ENCODE measurements at places on chromosomes 6 and 20. TPM values are rescaled to one million over a fixed set of nuclear protein-coding genes. Genes with fewer than 3 reads are reported as not detected.

CABLES2 gene
- 9.8 TPM for total RNA-seq

PAK5 gene
- not detected for total RNA-seq

LTA gene
- 0.72 TPM for total RNA-seq

TNXB gene
- 1.8 TPM for total RNA-seq

RBM24 gene
- 23.0 TPM for total RNA-seq

- 0 out of 2 replicates have a peak, but pooled peaks cover 4% of the 10 kb centered on the region for H3K4me1 ChIP-seq
- no peak overlapping the region for H3K27ac ChIP-seq
- DNase-seq = no peak
- H3K4me3 ChIP-seq = no peak overlapping the region
- no peaks in the 10 kb centered on the region for H3K27me3 ChIP-seq
Measured at GRCh38 chr6:4464638-4465037, 311.6 kb upstream of the CDYL start.

GRCh38 chr6:108363889-108364313 lies 69.0 kb downstream of the AFG1L start:
- no peak for DNase-seq
- H3K4me1 ChIP-seq = no peaks in the 10 kb centered on the region
- no peaks in the 10 kb centered on the region for H3K36me3 ChIP-seq
- H3K27ac ChIP-seq = no peak overlapping the region

DNA sequence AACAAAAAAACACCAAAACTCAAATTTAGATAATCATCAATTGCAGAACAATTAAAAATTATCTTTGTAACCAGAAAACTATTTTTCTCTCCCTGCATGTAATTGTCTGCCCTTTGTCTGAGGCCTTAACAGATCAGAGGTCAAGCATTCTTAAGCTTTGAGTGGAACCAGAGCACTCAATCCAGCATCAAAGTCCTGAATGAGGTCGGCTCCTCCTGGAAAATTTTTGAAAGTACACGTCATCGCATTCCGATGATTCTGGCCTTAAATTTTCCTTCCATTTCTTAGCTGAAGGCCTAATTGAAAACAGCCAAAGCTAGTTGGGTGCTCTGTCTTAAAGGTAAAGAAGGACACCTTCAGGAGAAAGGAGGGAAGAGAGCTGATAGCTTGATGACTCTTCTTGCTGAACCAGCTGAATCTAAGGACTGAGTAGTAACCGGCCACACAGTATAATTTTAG lies 510.2 kb upstream of the SULF2 start:
- no peak overlapping the region for H3K4me3 ChIP-seq
- no peak overlapping the region for H3K27ac ChIP-seq
- DNase-seq = peak; percentile 61
- H3K27me3 ChIP-seq = peaks cover 4% of the 10 kb centered on the region

GRCh38 chr20:47810116-47810677 lies 24.9 kb upstream of the SULF2 start:
- H3K27ac ChIP-seq = no peak overlapping the region
- H3K36me3 ChIP-seq = no peaks in the 10 kb centered on the region
- H3K4me3 ChIP-seq = no peak overlapping the region
- peaks cover 19% of the 10 kb centered on the region for H3K27me3 ChIP-seq
- DNase-seq = no peak

- no peaks in the 10 kb centered on the region for H3K27me3 ChIP-seq
- no peak overlapping the region for H3K27ac ChIP-seq
- H3K4me1 ChIP-seq = no peaks in the 10 kb centered on the region
Measured at GRCh38 chr20:12528104-12528503, 480.7 kb upstream of the SPTLC3 start.

DNA sequence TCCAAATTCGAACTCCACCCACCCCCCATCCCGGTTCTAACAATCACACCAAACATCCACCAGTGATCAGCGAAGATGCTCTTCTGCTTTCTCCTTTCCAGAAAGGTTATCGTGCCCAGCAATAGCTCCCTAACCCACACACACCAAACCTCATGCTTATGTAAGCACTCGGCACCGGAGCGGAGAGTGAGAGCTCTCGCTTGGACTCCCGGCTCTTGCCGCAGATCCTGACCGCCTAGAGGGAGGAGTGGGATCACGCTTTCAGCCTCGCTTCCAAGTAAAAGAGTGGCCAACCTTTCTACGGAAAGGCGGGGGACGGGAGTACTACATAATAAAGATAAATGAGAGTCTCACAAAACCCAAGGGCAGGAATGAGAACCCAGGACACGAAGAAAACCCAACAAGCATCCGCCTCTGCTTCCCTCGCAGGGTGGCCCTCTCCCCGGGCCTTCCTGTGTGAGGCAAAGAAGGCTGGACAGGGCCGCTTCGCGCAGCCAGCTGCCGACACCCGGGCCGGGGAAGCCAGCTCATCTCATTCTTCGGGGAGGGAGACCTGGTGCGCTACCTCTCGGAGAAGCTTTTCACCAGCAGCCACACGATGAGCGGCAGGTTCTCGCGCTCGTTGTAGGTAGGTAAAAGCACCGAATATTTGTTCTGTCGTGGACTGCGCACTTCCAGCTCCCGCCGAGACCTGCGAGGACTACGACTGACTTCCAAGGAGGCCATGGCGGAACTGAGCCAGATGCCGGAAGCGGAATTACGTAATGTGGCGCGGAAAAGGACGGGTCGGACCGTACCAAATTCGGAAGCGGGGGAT lies at the start of gene DPM1:
Gene DPM1 (minus strand): TSS at position 735 of the 817 bp plus-strand sequence. CDS start 9 bp downstream, at position 726.
- DNase-seq = no peak
- peak within 1 kb of the TSS; percentile 92 for H3K4me3 ChIP-seq

DNA sequence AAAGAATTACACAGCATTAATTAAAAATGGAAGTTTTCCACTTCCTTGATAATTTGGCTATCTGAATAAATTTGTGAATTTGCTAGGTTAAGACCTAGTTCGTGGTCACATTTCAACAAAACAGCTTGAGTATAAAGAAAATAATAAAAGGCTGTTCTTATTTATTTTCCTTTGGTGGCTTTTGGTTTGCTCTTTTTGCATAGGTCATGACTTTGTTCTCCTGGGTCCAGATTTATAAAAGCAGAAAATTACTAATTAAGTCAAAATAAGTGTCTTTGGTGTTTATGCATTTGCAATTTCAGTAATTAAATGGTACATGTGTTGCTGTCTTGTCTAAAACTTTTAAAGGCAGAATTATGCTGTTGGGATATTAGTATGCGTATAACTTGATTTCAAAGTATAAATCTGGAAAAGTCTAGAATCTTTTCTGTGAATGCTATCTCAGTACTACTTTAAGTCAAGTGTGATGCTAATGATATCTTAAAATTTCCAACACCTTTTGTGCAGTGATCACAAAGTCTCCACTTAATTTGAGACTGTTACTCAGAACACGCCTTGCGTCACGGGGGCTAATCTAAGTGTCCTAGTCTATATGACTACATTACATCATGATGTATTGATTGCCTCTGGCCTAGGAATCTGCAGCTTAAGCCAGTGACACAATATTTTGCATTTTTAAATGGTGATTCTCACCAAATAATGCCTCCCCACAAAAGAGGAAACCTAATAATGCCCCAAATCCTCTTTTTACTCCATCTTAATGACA lies 41.0 kb downstream of the GNAS start:
- DNase-seq = no peak
- peak overlapping the region; percentile 68 for H3K4me3 ChIP-seq
- H3K36me3 ChIP-seq = peaks cover 2% of the 10 kb centered on the region
- H3K27ac ChIP-seq = peak overlapping the region; percentile 70
- no peaks in the 10 kb centered on the region for H3K27me3 ChIP-seq

DNA sequence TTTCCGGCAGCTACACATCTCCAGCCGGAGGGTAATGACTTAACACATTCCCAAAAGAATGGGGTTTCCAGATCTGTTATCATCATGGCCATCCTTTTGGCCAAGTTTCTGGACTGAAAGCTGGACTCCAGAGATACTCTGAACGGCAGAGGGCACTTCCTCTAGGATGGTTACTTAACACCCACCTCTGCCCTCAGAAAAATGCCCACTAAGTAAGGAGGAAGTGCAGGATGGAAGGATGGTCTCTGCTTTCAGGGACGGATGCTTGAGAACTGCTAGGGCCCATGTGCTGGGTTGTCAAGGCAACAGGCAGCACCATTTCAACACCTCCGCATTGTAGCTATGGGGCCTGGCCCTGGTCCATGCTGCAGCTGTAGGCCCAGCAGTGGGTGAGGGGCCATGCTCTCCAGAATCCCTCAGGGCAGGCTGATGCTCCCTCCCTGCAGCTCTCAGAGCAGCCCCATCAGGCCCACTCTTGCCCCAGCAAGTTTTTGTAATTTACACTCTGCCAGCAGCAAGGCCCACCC lies 16.5 kb upstream of the TGM3 start:
- no peaks in the 10 kb centered on the region for H3K36me3 ChIP-seq
- DNase-seq = no peak
- no peak overlapping the region for H3K4me3 ChIP-seq
- no peak overlapping the region for H3K27ac ChIP-seq
- H3K27me3 ChIP-seq = peaks cover 14% of the 10 kb centered on the region

All from Panc1 (cell line).